Dermis lymphatic vessel endothelial cell (primary cell): ENCODE measurements at places on chromosomes 2 and 18. TPM values are rescaled to one million over a fixed set of nuclear protein-coding genes. Genes with fewer than 3 reads are reported as not detected.

Gene HSBP1L1
- 3.0 and 4.3 TPM in 2 replicates for total RNA-seq

Gene UGT1A5
- not detected in 2 replicates for total RNA-seq

Gene HDHD2
- 14.0 and 16.9 TPM in 2 replicates for total RNA-seq

Gene MOGAT1
- not detected in 2 replicates for total RNA-seq

Gene DQX1
- total RNA-seq: 0.09 and 0.11 TPM in 2 replicates

Gene SLC9A2
- not detected in 2 replicates for total RNA-seq
